ENCODE measurements at places on chromosomes 1 and 21. TPM values are rescaled to one million over a fixed set of nuclear protein-coding genes. Genes with fewer than 3 reads are reported as not detected.

DNA sequence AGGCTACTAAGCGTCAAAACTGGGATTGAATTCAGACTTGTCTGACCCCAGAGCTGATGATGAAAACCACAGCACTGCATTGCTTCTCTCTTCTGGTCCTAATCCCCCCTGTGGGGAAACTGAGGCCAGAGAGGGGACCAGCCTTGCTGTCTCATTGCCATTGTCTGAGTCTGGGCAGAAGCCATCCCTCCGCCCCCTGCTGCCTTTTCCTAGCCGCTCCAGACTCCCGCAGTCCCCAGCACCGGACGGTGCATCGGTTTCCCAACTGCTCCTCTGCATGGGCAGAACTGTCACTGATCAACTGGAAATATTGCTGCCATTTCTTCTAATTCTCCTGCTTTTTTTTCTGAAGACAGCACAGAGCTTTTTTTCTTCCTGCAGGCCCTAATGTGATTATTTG lies 157.4 kb downstream of the ACTL8 start:
- no peak for DNase-seq

GRCh38 chr1:63152572-63152971 lies 169.8 kb upstream of the FOXD3 start:
- no peak for DNase-seq

GRCh38 chr1:152052606-152053005 lies 15.8 kb upstream of the S100A11 start:
- DNase-seq: peak; percentile 71

DNA sequence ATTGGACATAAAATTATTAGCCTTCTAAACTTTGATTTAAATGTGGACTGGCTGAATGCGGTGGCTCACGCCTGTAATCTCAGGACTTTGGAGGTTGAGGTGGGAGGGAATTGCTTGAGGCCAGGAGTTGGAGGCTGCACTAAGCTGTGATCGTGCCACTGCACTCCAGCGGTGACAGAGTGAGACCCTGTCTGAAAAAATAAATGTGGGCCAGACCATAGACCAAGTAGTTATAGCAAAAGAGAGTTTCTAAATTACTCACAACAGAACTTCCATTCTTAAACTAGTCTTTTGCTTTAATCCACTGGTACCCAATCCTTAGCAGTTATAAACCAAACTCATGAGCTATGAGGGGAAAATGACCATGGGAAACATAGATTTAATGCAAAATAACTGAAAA lies 35.2 kb downstream of the RAP1A start:
- no peak for DNase-seq

DNA sequence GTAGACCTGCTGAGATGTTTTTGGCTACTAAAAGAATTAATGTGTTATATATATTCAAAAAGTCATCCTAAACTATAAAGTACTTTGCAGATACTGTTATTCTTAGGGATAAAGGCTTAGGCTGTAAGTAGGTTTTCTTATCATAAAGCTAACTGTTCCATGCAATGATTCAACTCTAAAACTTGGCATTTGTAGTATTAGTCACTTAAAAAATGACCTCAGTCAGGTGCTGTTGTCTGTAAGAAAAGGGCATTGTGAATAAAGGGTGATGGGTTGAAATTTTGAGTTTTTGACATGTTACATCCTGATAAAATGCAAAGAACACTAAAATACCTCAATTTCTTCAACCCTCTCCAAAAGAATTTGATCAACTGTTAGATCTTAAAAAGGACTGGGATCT lies 32.9 kb downstream of the ADCY10 start:
- DNase-seq: peak; percentile 26

The SYCP1 gene
- total RNA-seq: not detected

The SLC9C2 gene
- not detected for total RNA-seq
